GM23248 (cell line): ENCODE measurements at places on chromosomes 11 and 22.

GRCh38 chr11:32893343-32894148 is 935 bp downstream of the QSER1 start:
- peak; percentile 80 for DNase-seq

DNA sequence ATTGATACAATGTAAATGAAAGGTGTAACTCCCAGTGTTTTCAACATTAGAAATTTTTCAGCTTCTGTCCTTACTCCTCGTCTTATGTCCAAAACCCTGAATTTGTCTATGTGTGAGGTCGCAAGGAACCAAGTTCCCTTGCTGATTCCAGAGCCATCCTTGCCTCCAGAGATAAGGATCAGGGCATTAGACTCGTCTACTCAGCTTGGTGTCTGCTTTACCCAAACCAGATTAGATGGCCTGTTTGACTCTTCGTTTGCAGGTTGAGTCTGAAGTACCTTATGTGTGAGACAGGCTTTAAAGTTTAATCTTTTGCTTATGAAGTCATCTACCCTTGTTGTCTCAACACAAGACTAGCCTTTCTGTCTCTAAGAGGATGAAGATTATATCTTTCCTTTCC is 55.6 kb downstream of the SPECC1L start:
- DNase-seq, result no peak

- DNase-seq, result no peak
Measured at GRCh38 chr11:25436326-25436725, 895.6 kb upstream of the ANO3 start.

DNA sequence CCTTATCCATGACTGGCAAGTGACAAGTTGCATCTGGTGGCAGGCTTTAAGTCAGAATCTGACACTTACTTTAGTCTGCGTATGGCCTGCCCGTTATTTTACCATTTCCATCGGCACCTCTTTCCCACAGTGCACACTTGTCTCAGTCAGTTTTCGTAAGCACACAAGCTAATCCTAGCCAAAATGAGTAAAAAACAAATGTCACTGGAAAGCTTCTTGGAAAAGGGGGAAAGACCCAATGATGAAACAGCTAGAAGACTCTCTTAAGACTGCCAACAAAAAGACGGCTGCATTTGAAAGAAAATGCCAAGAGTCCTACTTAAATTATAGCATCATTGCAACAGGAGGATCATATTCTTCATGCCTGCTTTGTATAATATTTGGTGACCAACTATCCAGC is 457.9 kb upstream of the ISX start:
- no peak for DNase-seq

DNA sequence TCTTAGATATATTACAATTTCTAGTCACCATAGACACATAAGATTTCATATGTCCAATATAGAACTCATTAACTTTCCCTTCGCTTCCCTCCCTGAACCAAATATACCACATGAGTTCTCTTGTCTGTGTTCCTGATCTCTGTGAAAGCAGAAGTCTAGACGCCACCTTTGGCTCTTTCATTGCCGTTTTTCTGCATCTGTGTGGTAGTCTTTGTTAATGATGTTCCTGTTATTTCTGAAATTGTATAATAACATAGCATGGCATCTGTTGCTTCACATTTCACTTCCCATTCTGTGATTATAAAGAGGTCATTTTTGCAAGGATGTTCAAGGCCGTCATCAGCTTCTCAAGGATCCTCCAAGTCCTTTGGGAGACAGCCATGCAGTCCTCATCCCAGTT is 58.5 kb downstream of the NCAM1 start:
- DNase-seq, result no peak

DNA sequence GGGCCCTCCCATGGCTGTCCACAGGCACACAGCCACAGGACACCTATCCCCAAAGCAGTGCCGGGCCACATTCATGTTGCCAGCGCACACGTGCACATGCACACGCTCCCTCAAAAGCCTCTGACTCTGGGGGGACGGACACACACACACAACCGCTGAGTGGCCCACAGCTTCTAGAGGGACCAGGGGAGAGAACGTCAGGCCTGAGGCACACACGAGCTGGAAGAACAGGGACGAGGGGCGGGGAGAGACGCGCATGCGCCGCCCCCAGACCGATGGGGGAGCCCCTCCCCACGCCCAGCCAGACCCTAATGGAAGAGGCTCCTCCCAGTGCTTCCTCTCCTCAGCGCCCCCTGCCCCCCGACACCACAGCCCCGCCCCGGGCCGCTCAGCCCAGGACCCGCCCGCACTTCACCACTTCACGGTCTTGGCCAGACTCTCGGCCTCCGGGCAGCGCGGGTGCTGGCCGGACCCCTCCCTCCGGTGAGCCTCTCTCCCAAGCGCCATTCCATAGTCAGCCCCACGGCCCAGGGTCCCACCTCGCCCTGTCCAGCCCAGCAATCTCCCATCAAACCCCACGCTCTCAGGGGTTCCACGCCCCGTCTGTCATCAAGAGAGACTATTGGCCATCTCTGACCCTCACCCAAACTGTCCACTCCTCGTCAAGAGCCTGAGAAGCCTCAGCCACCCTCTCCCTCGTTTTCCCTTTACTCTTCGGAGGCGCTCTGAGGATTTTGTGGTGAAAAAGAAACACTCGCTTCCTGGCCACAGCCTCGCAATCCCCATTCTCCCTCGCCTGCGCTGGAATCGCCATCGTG is 11.7 kb downstream of the NRXN2 start:
- no peak for DNase-seq

DNA sequence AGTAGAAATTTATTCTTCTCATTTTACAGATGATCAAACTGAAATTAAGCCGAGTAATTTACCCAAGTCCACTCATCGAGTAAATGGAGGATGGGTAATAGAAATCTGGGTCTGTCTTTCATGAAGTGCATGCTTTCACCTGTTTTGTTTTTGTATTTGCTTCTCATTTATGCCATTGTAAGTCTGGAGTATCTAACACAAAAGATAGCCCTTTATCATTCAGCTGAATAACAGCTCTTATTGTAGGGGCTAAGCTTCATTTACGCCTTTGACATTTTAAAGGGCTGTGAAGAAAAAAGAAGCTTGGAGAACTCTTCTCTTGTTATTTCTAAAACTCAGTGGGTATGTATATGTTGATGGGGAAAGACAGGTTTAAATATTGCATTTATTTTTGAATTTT is 1196.2 kb upstream of the TENM4 start:
- no peak for DNase-seq

GRCh38 chr11:111001081-111001430 is 244.5 kb upstream of the POU2AF2 start:
- peak; percentile 36 for DNase-seq

DNA sequence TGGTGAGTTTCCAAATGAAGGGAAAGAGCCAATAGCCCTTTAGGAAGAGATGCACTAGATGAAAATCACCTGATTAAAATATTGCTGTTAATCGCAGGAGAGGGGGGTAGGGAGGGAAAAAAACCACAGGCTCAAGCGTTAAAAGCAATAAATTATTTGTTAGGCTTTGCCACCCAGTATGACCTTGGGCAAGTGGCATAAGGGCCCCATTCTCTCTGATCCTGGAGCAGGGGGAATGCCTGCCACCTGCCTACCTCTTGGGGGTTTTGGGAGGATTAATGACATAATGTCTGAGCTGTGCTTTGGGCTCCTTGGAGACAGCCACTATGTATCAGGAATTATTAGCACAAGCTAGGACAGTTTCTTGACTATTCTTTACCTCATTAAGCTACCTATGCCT is 80.0 kb downstream of the ZNRF3 start:
- no peak for DNase-seq

- no peak for DNase-seq
Measured at GRCh38 chr11:67270256-67271204, 4.3 kb downstream of the GRK2 start.

DNA sequence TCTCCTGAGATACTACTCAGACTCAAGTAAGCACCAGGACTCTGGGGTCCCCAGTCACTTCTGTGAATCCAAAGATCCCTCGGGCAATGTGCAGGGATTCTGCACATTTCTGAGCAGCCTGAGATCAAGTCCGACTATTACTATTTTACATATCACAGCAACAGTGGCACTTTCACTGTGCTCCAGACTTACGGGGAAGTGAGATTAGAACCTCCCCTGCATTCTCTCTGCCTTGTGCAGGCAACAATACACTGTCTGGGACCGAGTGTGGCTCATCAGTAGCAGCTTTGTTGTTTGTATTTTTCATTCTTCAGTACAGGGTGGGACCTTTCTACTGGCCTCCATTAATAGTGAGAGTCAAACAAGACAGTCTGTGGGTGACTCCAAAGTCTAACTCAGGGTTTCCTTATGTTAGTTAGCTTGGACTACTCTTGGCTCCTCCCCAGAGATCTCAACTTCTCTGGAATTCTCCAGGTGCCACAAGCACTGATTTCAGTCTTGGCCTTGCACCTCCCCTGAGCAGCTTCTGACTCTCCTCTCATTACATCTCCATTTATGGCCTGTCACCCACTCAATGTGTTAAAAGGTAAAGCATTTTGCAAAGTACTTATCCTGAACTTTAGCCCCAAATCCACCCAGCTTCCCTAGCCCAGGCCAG is 76.2 kb upstream of the TOP3B start:
- DNase-seq, result no peak
